ENCODE measurements at places on chromosomes 3 and 15.

- no peak for DNase-seq
These were observed 112.9 kb upstream of the ARHGEF3 start for GRCh38 chr3:56914646-56915045.

DNA sequence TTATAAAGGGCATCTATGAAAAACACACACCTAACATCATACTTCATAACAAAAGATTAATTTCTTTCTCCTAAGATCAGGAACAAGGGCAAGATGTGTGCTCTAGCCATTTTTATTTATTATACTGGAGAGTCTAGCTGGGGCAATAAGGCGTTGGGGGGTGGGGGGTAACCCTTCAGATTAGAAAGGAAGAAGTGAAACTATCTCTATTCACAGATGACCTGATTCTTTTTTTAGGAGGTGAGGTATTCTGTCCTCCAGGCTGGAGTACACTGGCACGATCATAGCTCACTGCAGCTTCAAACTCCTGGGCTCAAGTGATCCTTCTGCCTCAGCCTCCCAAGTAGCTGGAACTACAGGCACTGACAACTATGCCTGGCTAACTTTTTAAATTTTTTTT lies 89.5 kb upstream of the MANF start:
- DNase-seq: no peak

DNA sequence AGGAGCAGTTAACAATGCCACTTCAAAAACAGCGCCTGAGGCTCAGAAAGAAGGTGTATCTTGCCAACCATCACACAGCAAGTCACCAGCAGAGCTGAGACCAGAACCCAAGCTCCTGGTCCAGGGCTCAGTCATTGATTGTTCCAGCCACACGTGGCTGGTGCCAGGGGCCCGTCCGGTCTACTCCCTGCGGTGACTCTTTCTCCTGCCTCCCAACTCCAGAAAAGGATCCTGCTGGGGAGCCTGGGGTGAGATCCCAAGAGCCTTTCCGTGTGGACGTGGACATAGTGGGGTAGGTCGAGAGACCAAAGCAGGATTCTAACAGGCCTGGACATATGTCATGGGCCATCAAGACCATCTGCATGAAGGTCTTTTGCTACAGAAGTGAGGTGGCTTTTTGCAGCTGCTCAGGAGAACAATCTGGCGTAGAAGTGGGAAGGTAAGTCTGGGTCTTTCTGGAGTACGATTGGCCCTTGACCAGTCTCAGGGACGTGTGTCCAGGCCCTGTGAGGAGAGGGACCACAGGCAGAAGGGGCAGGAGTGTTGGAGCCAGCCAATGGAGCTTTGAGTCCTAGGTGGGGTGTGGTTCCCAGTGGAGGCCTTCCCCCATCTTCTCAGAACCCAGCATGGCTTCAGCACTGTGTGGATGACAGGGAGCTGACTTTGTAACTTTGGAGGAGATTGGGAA lies 105.4 kb downstream of the HMG20A start:
- DNase-seq: no peak

- DNase-seq: no peak
These were observed 341.7 kb upstream of the PROK2 start for GRCh38 chr3:72126441-72127223.

DNA sequence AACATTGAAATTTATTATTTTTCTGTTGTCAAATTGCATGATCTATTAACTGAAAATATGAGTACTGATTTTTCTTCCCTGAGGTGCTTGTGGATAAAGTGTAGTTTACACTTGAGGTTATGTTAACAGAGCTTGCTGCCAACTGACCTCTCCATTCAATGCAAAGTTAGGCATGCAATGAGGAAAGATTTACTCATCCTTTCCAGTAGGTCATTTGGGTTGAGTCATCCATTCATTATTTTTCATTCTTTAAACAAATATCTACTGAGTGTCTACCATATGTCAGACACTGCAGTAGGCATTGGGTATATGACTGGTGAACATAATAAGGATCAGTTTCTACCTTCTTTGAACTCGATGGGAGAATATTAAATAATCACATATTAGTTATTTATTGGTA lies 604.1 kb downstream of the EDEM1 start:
- DNase-seq: no peak

All from NCI-H1105 treated with DMSO at 0.1 percent for 48 hours (cell line).